ENCODE measurements at places on chromosomes 5 and 9. TPM values are rescaled to one million over a fixed set of nuclear protein-coding genes. Genes with fewer than 3 reads are reported as not detected.

Gene DBH
- not detected for total RNA-seq

Gene FOXD4L6
- not detected for total RNA-seq

Gene SPINK6
- total RNA-seq = not detected

Gene TAL2
- total RNA-seq = not detected

Gene OCLN
- 56.9 TPM for total RNA-seq

Gene TMC1
- total RNA-seq = not detected

Gene BARHL1
- not detected for total RNA-seq

Gene KLHL9
- 13.3 TPM for total RNA-seq

Gene ANXA2R
- total RNA-seq = 0.89 TPM
